Vein endothelial cell (primary cell): ENCODE measurements at places on chromosomes 11 and 22. TPM values are rescaled to one million over a fixed set of nuclear protein-coding genes. Genes with fewer than 3 reads are reported as not detected.

CYTH4 gene
- total RNA-seq: under 0.01 and 0.10 TPM in 2 replicates

EFCAB6 gene
- under 0.01 and 0.29 TPM in 2 replicates for total RNA-seq

CCDC81 gene
- 0.65 and 0.96 TPM in 2 replicates for total RNA-seq

DESI1 gene
- 43.1 and 48.4 TPM in 2 replicates for total RNA-seq

PKP3 gene
- total RNA-seq: 0.65 and 0.86 TPM in 2 replicates

DDI1 gene
- total RNA-seq: not detected in 2 replicates

OR8G1 gene
- not detected in 2 replicates for total RNA-seq

TEX12 gene
- total RNA-seq: 0.29 and 0.65 TPM in 2 replicates
